ENCODE measurements at places on chromosomes 12 and 14.

DNA sequence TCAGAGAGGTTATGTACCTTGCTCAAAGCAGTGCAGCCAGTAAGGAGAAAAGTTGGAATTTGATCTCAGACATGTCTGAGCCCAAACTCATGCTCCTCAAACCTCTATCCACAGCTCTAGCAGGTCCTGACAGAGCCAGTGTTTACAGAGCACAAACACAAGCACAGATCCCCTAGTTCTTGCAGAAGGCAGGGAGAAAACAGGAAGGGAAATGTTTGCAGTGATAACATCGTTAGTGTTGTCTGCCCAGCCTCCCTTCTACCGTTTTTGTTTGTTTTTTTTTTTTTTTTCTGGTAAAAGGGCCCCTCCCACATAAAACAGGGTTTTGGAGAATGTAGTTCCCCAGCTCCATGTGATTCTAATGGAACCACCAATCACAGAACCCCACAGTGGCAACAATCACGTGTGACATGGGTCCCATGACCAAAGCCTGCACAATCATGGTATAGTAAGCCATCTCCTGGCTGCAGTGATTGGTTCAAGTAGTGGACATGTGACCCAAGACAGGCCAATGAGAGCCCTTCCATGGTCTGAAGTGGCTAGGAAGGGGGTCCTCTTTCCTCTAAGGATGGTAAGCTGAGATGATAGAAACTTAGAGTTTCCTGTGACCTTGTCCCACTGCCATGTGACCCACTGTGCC, 513.4 kb downstream of the MED13L start:
- no peak for DNase-seq

DNA sequence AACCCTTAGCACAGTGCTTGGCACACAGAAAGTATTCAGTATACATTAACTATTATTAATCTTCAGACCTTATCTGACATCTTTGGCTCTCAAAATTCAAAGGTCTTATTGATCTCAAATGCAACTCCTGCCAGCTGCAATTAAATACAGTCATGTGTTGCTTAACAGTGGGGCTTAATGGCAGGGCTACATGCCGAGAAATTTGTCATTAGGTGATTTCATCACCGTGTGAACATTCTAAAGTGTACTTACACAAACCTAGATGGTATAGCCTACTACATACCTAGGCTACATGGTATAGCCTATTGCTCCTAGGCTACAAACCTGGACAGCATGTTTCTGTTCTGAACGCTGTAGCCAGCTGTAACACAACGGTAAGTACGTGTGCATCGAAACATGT, 156.3 kb upstream of the TMCC3 start:
- no peak for DNase-seq

DNA sequence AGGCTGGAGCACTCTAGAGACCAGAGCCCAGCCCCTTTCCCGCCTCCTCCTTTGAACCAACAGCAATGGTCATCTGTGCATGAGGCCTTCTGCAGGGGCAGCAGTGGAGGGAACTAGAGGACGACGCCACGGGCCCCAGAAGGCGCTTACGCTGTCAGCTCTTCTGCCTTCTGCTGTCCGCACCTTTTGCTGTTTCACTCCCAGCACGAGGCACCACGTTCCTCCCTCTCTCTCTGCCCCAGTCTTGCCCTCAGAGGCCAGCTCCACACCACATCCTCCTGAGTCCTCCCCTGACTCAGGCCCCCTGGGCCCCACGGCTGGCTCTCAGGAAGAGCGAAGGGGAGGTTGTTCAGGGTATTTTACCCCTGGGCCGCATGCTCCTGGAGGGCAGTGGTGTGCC, 15.5 kb downstream of the MMAB start:
- no peak for DNase-seq

DNA sequence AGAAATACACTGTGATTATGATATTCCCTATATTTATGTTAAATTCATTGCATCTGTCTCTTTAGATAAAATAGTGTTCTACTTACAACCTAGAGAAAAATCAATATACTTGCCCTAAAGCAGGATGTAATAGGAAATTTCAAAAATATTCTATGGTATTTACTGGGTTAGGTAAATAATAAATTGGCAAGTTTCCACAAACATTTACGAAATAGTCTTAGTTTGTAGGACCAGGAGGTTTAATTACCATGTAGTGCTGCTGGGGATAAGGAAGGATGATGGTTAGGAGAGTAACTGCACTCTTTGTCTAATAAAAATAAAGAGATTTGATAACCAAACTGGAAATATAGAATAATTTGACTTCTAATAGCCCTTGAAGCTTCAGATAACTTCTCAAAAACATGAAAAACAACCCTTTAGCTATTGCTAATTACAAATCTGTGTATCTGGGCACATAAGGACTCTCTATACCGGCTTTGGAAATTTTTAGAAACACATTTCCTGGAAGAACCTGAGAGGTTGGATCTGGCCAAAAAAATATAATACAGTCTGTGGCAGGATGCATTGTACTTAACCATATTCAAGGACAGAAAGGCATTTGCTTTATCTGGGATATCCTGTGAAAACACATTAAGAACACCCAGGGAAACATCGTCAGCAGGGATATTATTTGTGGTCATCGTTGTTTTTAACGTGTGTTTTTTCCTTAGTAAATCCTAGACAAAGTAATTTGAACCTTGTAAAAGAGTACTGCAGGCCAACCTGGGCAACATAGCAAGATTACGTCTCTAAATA, 36.7 kb upstream of the TMCC3 start:
- DNase-seq = no peak
